Stimulated activated CD4-positive, alpha-beta T cell treated with anti-CD3 and anti-CD28 coated beads, Interleukin-2, amount 100 ng/mL, for 48 hours (primary cell): ENCODE measurements at places on chromosomes 16 and 17.

DNA sequence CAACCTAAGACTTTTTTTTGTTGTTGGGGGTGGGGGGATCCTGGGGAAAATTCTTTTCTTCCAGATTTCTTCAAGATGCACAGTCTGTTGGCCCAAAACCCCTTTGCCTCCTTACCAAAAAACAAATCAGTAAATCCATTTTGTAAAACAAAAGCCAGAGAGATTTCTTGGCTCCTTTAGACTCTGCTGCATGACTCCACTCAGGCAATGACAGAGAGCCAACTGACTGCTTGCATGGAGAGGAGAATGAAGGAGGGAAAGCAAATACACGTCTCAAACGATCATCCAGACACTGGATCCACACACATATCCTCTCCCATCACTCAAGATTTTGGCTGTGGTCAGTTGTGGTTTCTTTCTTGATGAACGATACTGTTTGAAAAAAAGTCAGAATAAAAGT lies 13.8 kb downstream of the COPRS start:
- no peak for DNase-seq

GRCh38 chr16:89716916-89717687 lies 3.6 kb downstream of the VPS9D1 start:
- no peak for DNase-seq

- no peak for DNase-seq
Observed at GRCh38 chr16:20099375-20099774, 25.7 kb upstream of the GPR139 start.

GRCh38 chr16:73978407-73978784 lies 318.2 kb upstream of the PSMD7 start:
- no peak for DNase-seq

DNA sequence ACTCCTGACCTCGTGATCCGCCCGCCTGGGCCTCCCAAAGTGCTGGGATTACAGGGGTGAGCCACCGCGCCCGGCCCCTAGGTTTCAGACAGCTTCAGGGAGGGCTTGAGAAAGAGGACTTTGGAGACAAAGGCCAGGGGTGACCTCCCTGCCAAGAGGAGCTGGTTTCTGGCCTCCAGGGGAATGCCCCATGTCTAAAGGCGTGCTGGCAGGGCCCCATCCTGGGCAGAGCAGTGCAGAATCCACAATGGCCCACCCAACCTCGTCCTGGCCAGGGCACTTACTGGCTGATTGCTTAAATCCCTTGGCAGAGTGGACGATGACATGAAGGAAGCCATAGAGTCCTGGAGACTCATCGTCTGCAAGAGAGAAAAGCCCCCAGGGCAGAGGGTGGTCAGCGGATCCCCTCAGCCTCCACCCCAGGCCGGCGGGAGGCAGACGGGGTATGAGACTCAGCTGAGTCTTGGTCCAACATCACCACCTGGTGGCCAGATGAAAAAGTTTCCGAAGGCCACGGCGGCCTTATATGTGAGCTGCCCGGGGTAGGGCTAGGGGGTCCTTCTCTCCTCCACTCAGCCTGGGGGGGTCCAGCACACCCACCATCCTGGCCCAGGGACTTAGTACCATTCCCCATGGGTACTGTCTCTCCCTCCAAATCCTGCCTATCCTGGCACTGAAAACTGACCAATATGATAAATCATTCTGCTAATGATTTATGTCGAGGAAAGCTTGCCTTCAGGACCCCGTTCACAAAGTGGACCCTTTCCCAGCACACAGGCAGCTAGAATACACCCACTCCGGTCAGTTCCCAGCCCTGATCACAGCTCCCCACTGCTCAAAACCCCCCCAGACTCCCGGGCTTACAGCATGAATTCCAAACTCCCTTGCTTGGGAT lies 59.1 kb downstream of the TIMM22 start:
- DNase-seq: peak; percentile 35

DNA sequence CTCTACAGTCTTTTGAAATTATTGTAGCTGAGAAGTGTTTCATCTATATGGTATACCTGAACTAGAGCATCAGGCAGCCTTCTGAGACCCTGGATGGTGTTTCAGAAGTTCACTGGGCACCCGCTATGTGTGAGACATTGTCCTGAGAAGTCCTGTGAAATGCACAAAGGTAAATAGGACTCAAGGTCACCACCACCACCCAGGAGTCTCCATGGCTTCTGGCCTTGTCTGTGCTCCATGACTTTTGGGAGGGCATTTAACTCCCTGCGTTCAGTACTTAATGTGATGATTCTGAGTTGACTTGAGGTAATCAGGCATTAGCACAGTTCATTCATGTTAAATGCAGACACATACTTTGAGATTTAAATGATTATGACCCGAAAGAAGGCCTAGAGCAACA lies 1.1 kb downstream of the MLYCD start:
- no peak for DNase-seq

DNA sequence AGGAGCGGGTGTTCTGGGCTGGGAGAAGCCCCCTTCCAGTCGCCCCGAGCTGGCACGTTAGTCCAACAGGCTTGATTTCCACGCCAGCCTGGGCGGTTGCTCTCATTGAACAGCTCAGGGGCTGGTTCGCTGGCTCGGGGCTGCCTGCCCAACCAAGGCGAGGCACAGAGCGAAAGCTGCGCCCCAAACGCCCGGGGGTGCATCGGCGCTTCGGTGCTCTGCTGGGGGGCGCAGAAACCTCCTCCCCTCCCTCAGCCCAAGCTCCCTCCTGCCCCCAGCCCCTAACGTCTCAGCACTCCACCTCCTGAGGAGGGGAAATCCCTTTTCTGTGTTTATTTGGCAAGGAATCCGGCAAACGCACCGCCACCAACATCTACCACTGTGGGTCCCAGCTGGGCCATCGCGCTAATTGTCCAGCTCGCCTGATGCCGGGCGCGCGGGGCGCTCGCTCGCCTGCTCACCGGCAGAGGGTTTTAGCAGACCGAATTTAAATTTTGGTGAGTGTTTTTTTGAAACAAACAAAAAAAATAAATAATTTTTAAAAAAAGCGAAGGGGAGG lies 29.5 kb upstream of the RBFOX1 start:
- no peak for DNase-seq
